ENCODE measurements at places on chromosomes 5 and 9. TPM values are rescaled to one million over a fixed set of nuclear protein-coding genes. Genes with fewer than 3 reads are reported as not detected.

The CLIC3 gene
- total RNA-seq: 3.6 TPM

GRCh38 chr9:85676790-85677189 lies 65.0 kb downstream of the AGTPBP1 start:
- DNase-seq: no peak

The OR2V1 gene
- not detected for total RNA-seq

- no peak for DNase-seq
Observed at GRCh38 chr9:124939944-124940343, 939 bp downstream of the GOLGA1 start.

The FGFR4 gene
- 6.4 TPM for total RNA-seq

DNA sequence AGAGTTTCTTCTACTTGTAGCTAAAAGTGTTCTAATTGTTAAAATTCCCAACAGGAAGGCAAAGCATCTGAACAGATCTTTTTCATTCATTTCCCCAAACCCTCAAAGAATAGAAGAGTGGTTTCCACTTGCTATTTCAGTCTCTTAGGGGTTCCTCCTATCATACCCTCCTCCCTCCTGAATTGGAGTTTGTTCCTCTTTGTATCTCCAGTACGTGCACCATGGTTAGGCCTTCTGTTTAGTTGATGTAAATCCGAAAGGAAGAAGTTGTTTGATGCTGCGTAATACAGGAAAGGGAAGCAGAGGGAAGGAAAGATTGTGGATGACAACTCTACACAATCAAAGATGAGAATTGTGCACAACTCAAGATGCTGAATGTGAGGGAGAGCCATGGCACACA lies 303.6 kb downstream of the PIK3R1 start:
- DNase-seq: no peak

The HRH2 gene
- total RNA-seq: 5.7 TPM

The BRD8 gene
- 54.6 TPM for total RNA-seq

DNA sequence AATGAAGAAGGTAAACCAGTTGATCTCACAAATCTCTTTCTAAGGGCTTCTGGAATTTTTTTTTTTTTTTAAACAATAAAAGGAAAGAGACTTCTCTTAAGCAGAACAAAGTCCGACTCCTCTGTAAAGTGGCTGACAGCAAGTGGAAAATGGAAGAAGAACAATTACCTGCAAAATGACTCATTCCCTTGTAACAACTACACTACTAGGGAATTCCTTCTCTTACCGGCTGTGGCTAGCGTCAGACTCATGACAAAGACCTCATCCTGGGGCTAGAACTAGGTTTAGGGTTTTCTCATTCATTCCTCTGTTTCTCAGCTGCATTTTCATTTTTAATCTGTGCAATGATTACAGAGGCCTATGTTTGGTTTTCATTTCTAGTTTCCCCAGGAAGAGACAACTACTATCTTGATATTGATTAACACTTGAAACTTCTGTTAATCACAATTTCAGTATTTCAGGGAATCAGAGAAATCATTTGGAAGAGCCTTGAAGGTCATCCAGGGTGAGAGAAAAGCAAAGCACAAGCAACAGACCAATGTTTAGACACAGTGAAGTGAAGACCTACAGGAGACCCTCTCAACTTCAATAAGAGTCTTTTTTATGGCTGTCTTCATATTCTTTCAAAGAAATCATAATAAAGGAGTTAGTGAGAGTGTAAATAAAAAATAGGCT lies 437.9 kb downstream of the RAB3C start:
- DNase-seq: no peak

GRCh38 chr5:5882706-5883105 lies 460.2 kb downstream of the ICE1 start:
- DNase-seq: no peak

The PCDHGA10 gene
- total RNA-seq: 7.4 TPM

The IL5 gene
- total RNA-seq: not detected

- no peak for DNase-seq
Observed at GRCh38 chr5:77015938-77016569, 14.2 kb upstream of the AGGF1 start.

The IFNB1 gene
- not detected for total RNA-seq

DNA sequence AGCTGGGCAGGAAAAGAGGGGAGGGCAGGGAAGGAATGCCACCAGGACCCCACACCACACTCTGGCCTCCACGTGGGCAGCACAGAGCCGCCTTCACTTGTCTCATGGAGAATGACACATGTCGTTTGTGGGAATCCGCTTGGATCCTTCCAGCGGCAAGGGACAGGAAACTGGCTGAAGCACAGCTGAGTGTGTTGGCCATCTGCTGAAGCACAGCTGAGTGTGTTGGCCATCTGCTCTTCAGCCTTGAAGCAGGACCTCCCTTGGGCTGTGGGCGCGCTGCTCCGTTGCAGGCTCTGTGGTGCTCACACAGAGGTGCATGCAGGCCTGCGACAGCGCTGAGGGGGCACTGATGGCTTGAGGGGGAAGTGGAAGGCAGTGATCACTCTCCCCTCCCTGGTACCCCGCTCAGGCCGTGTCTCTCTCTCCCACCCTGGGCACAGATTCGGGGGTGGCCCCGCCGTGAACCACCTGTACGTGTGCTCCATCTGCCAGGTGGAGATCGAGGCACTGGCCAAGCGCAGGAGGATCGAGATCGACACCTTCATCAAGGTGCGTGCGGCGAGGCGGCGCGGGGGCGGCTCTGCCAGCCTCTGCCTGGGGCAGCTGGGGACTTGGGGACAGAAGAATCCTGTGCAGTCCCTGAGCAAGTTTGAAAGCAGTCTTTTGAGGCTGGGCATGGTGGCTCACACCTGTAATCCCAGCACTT lies 40.6 kb downstream of the USP20 start:
- DNase-seq: no peak

- no peak for DNase-seq
Observed at GRCh38 chr9:5953743-5954707, 61.4 kb downstream of the RANBP6 start.

GRCh38 chr5:146052780-146053179 lies 52.6 kb downstream of the PLAC8L1 start:
- DNase-seq: no peak

DNA sequence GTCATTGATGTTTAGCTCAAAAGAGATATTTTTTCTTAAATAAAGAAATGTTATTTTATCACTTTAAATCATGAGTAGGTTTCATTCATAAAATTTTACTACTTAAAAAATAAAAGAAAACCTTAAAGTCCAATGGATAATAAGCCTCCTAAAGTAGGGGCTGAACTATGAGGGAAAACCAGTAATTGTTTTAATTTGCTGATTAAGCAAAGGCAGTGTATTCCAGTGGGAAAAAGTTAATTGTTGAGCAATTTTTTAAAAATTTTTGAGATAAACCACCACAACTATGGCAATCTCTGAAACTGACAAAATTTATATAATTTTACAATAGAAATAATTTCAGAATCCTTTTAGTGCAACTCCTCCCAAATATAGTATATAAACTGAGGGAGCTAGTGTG lies 195.0 kb downstream of the FBXO4 start:
- no peak for DNase-seq

DNA sequence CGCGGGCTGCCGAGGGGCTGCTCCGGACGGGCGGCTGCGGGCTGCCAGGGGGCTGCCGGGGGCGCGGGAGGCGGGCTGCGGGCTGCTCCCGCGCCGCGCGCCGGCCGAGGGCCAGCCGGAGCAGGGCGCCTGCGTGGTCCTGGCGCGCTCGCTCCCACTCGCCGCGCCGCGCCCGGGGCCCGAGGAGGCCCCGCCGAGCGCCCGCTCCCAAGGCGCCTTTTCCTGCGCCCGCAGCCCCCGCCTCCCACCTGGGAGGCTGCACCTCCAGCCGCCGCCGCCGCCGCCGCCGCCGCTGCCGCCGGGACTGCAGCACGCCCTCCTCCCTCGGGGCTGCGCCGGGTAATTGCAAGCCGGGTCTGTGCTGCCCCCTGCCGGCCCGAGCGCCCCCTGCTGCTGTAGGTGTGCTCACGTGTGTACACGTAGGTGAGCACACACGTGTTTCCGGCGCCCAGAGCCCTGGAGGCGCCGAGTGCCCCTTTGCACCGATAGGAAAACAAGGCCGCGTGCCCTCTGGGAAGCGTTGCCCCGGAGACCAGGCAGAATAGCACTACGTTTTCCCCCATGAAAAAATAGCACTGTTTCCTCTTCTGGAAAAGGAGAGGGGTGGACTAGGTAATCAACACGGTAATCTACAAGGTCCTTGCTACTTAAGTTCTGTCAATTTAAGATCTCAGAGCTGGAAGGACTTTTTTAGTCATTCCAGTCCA lies at the start of gene EPB41L4B:
TSS of gene EPB41L4B (minus strand) at position 318 of the 707 bp plus-strand sequence. CDS start 613 bp downstream, outside the sequence.
- peak; percentile 92 for DNase-seq

DNA sequence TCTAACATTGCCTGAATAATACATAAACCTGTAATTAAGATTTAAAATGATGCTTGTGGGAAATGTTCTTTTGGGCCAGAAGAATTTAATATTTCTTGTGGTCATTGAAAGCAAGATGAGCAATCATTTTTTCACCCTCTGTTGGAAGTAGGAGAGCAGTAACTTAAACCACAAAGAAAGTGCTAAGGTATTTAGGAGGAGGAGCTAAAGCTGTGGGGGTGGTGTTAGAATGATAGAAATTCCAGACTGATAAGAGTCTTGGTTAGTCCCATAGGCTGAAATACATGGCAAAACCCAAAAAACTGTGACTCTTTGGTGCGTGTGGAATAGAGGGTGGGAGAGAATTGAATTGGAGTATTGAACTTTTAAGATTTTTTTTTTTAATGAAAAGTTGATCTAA lies 247.0 kb downstream of the YTHDC2 start:
- DNase-seq: no peak

The PPP3R2 gene
- total RNA-seq: not detected

The MYO10 gene
- total RNA-seq: 19.7 TPM

DNA sequence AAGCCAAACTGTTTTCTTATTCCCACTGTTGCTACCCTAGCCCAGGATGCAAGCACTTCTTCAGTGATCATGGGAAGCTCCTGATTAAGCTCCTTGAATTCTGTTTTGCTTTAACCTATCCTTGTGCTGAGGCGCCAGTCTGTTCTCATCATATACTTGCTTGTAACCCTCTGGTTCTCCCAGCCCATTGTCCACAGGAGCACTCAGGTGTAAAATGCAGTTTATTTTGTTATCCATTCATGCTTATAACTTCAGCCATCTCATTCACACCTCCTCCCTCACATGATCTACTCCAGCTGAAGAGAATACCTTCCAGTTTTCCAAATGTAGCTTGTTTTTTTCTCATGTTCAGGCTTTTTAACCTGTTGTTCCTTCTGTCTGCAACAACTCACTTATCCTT lies 402.1 kb upstream of the BRINP1 start:
- no peak for DNase-seq

The YTHDC2 gene
- total RNA-seq: 42.8 TPM

- DNase-seq: no peak
Observed at GRCh38 chr5:68287631-68287975, 72.0 kb downstream of the PIK3R1 start.

DNA sequence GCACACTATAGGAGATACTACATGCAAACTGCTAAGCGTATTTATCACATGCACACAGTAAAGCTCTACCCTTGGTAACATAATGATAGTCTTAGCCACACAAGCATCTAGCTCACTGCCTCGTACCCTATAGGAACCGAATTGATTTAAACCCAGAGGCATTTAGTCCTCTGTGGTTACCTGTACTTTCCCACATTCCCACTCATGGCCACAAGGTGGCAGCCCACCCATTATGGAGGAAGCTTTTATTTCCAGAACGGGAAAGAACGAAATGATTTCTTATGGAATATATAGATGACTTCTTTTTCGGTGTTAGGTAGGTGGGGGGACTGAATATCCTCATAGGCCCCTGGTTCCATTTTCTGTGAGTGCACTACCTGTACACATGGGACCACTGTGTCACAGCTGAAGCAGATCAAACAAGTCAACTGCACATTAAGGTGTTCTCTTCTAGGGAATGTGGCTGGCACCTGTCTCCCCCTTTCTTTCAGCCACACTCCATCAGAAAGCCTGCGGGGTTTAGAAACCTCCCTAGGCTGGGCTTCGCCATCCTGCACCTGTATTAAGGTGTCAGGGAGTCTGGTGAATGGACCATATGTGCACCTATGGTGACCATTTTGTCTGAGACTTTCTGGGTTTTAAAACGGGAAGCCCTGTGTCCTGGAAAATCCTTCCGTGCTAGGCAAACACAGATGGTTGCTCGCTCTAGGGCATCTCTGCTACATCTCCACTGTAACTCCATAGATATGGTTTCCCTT lies 313.2 kb downstream of the SLIT3 start:
- peak; percentile 75 for DNase-seq

- no peak for DNase-seq
Observed at GRCh38 chr9:116208417-116209232, 55.0 kb downstream of the PAPPA start.

Measured in ureter (tissue), 1 donor.